ENCODE measurements at places on chromosomes 3 and 15.
A peak's percentile ranks its signal among the peaks of the same experiment; 100 is the strongest.

GRCh38 chr3:53570709-53571108 lies 76.3 kb downstream of the CACNA1D start:
- no peak for DNase-seq

- no peak for DNase-seq
These were observed 16.6 kb upstream of the GYG1 start for GRCh38 chr3:148974726-148975125.

DNA sequence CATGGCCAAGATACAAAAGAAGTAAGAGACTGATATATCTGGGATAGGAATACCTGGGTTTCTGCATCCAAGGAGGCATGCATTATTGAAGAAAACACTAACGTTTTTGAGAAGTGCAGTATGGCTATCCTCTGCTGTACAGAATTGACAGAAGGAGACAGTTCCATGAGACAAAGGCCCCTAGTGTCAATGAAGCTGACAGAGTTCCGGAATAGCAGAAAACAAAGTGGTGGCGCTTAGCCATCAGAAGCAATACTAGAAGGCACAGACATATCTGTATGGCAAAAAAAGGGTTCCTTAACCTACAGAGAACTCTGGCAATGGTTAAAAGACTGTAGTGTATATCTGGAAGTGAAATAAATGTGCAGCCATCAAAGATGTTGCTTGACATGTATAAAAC lies 77.8 kb downstream of the VGLL3 start:
- DNase-seq = no peak

- peak; percentile 44 for DNase-seq
These were observed 551.5 kb downstream of the FOXP1 start for GRCh38 chr3:71031914-71032521.

- DNase-seq = no peak
These were observed 723 bp downstream of the CPNE4 start for GRCh38 chr3:132034097-132034485.

GRCh38 chr3:105730801-105731354 lies 137.9 kb downstream of the CBLB start:
- DNase-seq = peak; percentile 29

- no peak for DNase-seq
These were observed 26.5 kb downstream of the TRIM71 start for GRCh38 chr3:32844322-32844654.

DNA sequence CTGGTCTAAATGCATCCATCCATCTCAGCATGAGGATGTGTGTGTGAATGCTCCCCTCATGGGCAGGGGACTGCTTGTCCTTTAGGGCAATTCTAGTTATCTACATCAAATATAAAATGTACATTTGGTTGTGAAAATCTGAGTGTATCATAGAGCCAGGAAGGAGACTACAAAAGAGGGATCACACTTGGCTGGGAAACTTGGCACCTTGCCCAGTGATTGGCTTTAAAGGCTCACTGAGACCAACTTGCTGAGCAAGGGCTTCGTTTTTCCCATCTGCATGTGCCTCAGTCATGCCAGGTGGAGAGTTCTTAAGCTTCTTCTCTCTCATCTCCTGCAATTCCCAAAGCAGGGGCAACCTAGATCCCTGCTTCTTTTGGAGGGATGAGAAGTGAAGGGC lies 5.2 kb downstream of the CAPN3 start:
- no peak for DNase-seq

DNA sequence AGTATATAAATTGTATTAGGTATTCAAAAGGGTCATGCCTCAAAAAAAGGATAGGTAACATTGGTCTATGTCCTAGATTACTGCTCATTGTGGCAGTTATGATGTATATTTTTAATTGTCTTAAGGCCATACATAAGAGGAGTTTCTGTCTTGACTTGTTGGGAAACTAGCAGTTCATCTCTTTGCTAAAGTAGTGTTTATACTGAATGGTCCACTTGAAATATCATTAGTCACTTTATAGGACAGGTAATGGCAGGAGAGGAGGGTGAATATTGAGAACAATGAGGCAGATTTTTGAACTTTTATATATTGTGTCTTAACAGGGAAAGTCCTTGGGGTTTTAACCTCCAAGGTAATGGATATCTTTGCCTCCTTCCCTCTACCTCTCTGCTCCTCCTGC lies 58.4 kb downstream of the TP63 start:
- DNase-seq = no peak

- DNase-seq = no peak
These were observed 116.8 kb downstream of the AKAP13 start for GRCh38 chr15:85497172-85497569.

DNA sequence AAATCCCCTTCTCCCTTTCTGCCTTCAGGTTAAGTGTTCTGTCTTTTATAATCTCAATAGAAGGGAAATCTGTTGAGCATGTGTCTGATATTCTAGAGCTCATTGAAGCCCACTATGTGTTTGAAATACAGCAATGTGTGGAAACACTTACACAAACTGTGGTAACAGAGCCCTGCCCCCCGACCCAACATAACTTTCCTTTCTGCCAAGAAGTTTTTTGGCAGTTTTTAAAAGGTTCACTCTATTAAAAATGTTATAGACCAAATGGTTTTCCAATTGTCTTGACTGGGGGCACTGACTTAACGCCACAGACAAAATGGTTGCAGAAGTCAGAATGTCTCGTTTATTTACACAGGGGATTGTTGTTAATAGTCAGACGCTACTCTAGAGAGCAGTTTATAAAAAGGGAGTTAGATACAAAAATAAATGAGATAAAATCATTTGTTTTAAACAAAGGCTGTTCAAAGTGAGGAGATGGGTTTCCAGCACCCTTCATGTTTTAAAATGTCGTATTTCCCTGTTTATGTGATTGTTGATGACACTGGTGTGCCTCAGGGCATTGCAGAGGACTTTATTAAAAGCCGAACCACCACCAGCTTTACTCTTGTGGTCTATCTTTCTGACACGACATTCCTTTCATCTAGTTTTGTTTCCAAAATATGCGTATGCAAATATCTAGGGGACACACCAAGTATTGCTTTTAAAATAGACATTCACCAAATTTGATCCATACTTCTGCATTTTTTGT lies 26.7 kb upstream of the GREM1 start:
- no peak for DNase-seq

GRCh38 chr3:88211096-88211890 lies 61.5 kb downstream of the C3orf38 start:
- DNase-seq = no peak

GRCh38 chr3:52269776-52270175 lies 8.7 kb downstream of the WDR82 start:
- no peak for DNase-seq

GRCh38 chr15:71364117-71364584 lies 248.9 kb downstream of the THSD4 start:
- no peak for DNase-seq

GRCh38 chr15:41945731-41946130 lies 26.6 kb downstream of the EHD4 start:
- no peak for DNase-seq

DNA sequence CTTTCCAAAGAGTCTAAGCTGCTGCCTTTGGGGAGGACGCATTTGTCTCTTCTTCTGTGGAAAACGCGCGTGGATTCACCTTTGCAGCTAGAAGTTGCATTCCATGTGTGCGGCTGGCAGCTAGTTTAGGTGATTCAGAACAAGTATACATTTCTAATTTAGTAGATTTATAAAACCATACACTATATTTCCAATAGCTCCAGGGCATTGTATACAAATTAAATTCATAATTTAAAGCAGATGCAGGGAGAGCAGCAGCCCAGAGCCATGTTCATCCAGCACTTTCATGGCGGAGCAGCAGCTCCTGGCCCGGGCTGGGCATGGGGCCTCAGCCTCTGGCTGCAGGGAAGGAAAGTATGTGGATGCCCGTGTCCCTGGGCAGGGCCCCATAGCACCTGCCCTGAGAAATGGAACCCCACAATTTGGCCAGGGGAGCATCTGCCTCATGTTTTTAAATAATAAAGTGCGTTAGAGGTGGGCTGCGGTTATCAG lies 42.8 kb upstream of the SEC22A start:
- no peak for DNase-seq

DNA sequence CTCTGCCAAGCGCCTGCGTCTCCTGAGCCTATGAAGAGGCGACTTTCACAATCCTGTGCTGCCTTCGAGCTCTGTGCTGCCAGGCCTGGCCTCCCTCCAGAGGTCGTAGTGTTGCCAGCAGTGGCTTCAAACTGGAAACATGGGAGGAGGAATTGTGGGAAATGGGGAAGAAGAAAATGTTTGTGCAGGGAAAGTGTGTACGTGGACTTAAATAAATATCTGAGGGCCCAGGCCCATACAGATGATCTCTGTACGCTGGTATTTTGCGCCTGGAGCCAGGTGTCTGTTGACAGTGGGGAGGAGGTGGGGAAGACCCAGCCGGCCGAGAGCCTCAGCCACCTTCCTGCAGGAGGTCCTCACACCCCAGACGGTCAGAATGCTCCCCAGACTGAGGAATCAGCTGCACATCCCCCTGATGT lies 44.6 kb downstream of the ZBTB38 start:
- no peak for DNase-seq

GRCh38 chr3:184597829-184598573 lies 36.4 kb downstream of the EPHB3 start:
- no peak for DNase-seq

DNA sequence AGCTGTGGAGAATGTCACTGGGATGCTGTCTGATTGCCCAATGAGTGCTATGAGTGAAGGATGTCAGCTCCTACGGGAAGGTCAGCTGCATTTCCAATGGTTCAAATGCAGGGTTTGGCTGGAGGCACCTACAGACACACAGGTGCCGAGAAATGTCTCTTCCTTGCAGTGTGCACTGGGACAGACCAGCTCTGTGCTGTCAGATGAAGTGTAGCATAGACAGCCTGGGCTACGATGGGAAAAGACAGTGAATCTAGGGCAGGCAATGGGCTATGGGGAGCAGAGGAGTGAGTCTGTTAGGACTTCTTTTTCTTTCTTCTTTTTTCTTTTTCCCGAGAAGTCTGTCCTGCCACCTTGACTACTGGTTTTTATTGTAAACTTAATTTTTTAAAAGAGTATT lies 223.1 kb upstream of the EOMES start:
- no peak for DNase-seq

- DNase-seq = no peak
These were observed 12.1 kb downstream of the PTPRG start for GRCh38 chr3:61573441-61573840.

- no peak for DNase-seq
These were observed 70.2 kb upstream of the ZBTB20 start for GRCh38 chr3:115217292-115217677.

DNA sequence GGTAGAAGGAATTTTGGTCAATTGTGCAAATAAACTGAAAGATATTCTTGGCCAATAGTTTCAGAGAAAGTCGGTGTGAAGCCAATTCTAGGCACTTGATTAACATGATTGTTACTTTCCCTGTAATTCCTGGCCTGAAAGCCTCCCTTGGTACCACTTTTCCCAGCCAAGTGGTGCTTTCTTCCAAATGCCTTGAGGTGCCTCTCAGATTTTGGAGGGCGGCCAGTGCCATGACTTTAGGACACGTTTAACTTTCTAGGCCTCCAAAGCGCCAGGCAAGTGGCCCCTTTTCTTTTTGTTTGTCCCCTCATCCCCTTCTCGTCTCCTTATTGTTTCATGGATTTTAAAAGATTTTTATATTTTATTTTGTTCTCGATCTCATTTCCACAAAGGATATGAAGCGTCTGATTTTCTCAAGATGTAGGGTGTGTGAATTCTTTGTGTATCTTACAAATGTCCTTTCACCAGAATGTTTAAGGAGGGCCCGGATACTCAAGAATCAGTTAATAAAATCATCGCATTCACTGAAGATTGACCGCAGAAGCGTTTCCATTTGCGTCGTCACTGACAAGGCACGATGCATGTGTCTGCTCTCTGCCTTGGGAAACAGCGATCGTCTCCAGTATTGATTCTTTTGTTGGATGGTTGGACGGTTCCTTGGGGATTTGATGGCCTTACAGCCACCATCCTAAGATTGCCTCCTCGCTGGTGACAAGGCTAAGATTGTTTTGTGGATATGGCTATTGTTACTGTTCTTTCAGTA lies 87.8 kb downstream of the ASB7 start:
- no peak for DNase-seq

DNA sequence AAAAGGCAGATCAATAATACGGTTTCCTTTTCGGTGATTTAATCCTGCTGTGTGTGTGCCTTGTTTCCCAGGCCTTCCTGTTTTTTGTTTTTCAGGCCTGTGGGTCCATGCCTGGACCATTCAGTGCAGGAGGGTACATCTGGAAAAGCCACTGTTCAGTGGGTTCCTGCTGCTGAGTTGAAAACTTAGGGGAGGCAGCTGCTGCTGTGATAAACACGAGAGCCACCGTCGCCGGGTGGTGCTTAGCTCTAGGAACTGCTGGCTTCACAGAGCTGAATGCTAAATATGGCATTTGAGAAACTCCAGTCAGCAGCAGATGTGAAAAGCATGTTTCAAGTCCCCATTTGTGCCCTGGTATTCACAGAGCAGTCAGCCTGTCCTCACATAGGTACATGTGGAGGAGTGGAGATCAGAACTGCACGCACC lies 44.0 kb downstream of the SYNM start:
- no peak for DNase-seq

DNA sequence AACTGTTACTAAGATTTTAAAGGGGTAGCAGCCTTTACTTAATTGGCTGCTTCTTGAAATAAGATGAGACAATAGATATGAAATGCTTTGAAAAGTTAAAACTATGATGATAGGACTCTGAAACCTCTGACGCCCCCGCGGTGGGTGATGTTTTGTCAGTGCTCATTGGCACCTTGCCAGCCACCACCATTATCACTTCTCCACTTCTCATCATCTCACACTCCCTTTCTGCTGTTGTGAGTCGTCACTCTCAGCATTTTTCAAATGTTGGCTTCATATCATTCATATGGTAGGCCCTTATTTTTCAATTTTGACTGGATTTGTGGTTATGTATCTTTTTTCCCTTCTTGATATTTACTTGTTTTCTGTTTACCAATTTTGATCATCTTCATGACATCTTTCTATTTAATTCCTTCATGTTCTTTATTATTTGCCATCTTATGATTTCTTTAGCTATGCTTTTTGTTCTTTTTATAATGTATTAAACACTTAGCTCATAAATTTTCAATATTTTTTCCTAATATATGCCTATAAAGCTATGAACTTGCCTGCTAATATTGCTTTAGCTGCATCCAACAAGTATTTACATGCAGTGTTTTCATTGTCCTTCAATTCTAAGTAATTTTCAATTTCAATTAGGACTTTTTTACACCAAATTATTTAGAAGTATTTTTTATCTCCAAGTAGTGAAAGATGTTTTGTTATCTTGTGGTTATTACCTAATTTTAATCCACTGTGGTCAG lies 30.3 kb upstream of the SKOR1 start:
- DNase-seq = no peak

GRCh38 chr3:34109846-34110245 lies 311.4 kb downstream of the PDCD6IP start:
- no peak for DNase-seq
